CD8-positive, alpha-beta memory T cell (primary cell): ENCODE measurements at places on chromosomes 6 and 20. TPM values are rescaled to one million over a fixed set of nuclear protein-coding genes. Genes with fewer than 3 reads are reported as not detected.

DNA sequence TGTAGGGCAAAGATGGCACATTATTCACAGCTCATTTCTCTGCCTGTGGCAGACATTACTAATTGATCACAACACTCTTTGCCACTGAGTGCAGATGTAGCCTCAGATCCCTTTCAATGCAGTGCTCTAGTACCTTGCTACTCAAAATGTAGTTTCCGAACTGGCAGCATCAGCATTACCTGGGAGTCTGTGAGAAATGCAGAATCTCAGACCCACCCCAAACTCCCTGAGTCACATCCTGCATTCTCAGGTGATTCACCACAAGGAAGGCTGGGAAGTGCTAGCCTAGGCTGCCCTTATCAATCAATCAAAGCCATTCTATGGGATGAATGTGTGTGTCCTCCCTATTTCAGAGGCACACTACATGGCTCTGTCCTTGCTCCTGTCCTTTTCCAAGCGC lies 58.5 kb downstream of the PCNA start:
- no peak for DNase-seq

DNA sequence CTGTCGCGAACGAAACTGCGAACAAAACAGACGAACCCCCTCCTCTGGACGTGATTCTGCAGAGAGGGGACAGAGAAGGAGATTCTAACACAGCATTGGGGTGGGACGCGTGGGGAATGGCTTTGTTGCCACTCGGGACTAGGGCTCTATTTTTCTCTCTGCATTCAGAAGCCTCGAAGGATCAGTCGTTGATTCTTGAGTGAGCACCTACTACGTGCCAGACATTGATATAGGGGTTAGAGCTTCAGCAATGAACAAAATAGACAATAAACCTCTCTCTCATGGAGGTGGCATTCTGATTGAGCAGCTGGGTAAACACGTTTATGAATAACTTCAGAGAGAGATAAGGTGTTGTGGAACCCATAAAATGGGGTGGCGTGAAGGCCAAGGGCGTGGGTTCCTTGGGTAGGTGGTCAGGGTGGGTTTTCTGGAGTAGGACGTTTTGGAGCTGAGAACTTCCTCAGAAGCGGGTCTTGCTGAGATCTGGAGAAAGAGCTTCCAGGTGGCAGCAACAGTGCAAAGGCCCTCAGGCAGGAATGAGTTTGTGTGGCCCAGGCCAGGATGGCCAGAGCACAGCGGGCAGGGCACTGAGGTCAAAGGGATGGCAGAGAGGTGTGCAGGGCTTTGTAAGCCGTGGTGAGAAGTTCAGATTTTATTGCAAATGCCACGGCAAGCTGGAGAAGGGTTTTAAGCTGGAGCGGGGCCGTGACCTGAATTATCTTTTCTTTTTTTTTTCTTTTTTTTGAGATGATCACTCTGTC lies 884 bp downstream of the SLC2A10 start:
- no peak for DNase-seq

GRCh38 chr20:31484001-31484400 lies 8.9 kb downstream of the REM1 start:
- no peak for DNase-seq

GRCh38 chr6:14828201-14828611 lies 417.7 kb upstream of the JARID2 start:
- no peak for DNase-seq

DNA sequence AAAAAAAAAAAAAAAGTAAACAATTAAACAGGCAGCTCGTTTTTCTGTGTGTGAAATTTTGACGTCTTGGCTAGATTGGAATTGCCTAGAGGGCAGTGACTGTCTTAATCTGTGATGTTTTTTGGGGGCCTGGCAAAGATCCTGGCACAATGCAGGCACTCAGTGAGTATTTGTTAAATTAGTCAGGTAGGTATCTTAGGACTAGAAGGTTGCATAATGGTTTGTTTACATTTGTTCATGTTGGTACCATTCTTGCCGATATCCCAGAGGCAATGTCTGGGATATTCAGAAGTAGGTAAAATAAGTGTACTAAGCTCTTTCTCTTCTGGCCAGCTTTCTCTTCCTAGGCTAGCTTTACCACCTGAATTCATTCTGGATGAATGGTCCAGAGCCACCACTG lies 2.5 kb downstream of the AAR2 start:
- no peak for DNase-seq

- no peak for DNase-seq
Measured at GRCh38 chr6:44682987-44683779, 295.7 kb downstream of the CDC5L start.

GRCh38 chr20:54026295-54027064 lies 43.9 kb downstream of the BCAS1 start:
- DNase-seq, result no peak

GRCh38 chr20:37390891-37391525 lies 45.1 kb downstream of the SRC start:
- DNase-seq, result no peak

DNA sequence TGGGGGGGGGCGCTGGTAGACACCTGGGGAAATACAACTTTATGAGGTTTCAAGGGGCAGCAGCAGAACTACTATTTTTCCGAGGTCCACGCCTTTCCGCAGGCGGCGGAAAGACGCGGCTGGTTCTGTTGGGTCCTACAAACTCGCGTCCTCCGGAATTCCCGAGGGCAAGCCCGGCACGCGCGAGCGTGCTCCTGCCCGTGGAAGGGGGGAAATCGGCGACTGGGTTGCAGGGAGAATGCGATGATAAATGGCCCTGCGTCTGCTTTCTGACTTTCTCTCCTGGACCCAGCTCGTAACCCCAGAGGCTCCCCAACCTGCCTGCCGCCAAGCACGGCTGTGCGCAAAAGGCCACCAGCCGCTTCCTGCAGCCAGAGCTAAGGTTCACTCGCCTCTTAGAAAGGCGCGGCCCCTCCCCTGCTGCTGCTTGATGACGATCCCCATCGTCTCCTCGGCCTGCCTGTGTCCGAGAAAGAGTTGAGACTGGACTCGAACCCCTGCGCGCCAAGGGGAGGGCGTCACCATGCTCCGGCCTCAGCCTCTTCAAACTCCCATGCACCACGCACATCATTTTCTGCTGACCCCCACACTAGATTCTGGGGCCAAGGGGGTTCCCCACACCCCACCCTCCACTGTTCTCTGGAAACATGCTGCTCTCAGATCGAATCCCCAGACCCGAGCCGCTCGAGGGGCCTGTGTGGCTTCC lies 6.7 kb downstream of the FOXA2 start:
- no peak for DNase-seq

DNA sequence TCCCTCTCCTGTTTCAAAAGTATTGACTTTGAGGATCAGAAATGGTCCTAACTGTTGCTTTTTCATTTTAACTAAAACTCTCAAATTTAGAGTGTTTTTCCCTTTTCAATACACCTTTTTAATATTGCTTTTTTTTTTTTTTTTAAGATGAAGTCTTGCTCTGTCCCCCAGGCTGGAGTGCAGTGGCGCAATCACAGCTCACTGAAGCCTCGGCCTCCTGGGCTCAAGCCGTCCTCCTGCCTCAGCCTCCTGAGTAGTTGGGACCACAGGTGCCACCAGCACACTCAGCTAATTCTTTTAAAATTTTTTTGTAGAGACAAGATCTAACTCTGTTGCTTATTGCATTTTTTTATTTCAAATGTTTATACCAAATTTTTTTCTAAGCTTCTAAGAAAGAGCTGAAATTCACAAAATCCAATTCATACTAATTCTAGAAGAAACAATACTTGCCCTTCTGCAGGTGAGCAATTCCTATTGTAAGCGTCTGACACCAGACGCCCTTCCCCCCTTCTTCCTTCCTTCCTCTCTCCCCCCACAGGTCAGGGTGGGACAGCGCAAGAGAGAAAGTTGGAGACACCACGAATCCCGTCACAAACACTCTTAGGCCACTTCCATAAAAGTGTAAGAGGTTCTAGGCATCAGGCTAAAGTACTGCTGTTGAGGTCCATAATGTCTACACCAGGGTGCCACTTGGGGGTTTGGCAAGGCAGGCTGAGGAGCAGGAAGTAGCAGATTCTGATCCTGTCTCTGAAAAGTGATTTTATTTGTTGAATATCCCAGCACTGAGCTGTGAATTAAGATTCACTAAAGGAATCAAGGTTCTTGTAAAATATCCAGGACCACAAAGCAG lies 12.8 kb downstream of the DLL1 start:
- DNase-seq, result peak; percentile 36

- no peak for DNase-seq
Measured at GRCh38 chr6:122726649-122727048, 52.9 kb upstream of the FABP7 start.

- no peak for DNase-seq
Measured at GRCh38 chr20:45998761-45999160, 9.9 kb upstream of the MMP9 start.

DNA sequence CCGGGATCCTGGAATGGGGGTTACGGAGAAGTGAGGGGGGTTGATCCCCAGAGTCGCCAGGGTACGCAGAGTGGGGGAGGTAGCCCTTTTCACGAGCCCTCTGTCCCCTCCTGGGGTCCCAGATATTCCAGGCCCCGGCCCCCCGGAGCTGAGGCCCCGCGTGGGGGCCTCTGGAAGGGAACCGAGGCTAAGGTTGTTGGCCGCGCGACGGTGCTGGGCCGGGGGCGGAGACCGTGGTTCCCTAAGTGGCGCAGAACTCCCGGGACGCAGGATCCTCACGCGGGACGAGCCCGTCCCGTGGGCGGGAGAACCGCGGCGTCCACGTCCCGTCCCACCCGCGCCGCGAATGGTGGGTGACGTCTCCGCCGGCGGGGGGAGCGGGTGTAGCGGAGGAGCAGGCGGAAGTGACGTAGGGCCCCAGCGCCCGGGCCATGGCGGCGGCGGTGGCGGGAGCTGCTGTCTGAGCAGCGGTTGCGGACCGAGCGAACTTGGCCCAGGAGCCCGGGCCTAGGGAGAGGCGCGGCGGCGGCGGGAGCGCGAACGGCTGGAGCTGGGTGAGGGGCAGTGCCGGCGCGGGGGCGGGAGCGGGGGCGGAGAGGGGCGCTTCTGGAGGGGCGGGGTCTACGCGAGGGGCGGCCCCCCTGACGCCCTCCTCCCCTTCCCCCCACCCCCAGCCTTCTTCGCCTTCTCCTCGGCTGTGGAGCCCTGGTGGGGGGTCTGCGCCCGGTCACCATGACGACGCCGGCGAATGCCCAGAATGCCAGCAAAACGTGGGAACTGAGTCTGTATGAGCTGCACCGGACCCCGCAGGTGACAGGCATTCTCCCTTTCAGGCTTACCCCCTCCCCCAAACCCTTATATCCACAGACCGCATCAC lies at the start of gene RING1:
Gene RING1 (plus strand): TSS at position 410 of the 877 bp plus-strand sequence. CDS start 323 bp downstream, at position 733.
- peak; percentile 86 for DNase-seq

DNA sequence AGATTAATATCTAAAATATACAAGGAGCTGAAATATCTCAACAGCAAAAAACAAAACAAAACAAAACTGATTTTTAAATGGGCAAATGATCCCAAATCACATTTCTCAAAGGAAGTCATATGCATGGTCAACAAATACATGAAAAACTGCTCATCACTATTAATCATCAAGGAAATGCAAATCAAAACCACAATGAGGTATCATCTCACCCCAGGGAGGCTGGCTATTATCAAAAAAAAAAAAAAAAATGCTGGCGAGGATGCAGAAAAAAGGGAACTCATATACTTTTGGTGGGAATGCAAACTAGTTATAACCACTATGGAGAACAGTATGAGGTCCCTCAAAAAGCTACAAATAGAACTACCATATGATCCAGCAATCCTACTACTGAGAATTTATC lies 34.6 kb downstream of the REPS1 start:
- no peak for DNase-seq

- no peak for DNase-seq
Measured at GRCh38 chr20:51423290-51423667, 119.2 kb downstream of the NFATC2 start.

GRCh38 chr6:119470893-119471542 lies 121.5 kb upstream of the MAN1A1 start:
- no peak for DNase-seq

GRCh38 chr6:91317247-91317835 lies 730.5 kb upstream of the MAP3K7 start:
- DNase-seq, result no peak

- no peak for DNase-seq
Measured at GRCh38 chr6:93496548-93496947, 77.2 kb upstream of the EPHA7 start.

Gene GDAP1L1
- not detected for total RNA-seq

Gene PRR18
- 0.09 TPM for total RNA-seq

Gene EYA2
- total RNA-seq, result not detected

Gene OTOR
- not detected for total RNA-seq

Gene AFDN
- 19.0 TPM for total RNA-seq

Gene PAX1
- total RNA-seq, result not detected

Gene FOXQ1
- not detected for total RNA-seq

Gene PGC
- total RNA-seq, result not detected

Gene MCHR2
- not detected for total RNA-seq

Gene DUSP15
- total RNA-seq, result not detected
